ENCODE measurements at places on chromosomes 2 and 18. TPM values are rescaled to one million over a fixed set of nuclear protein-coding genes. Genes with fewer than 3 reads are reported as not detected.

KCNG2 gene
- 1.5 TPM for polyA plus RNA-seq

RNPEPL1 gene
- 41.8 TPM for polyA plus RNA-seq

DSG2 gene
- 6.4 TPM for polyA plus RNA-seq

SDC1 gene
- 7.7 TPM for polyA plus RNA-seq

GPR35 gene
- 3.9 TPM for polyA plus RNA-seq

NEU2 gene
- polyA plus RNA-seq, result not detected

CACNB4 gene
- polyA plus RNA-seq, result 13.8 TPM

R3HDM1 gene
- polyA plus RNA-seq, result 54.1 TPM

STON1 gene
- 17.1 TPM for polyA plus RNA-seq

ALLC gene
- polyA plus RNA-seq, result 0.92 TPM

PROM2 gene
- polyA plus RNA-seq, result 5.9 TPM

SH3RF3 gene
- polyA plus RNA-seq, result 10.4 TPM

MBD1 gene
- 78.0 TPM for polyA plus RNA-seq

MTA3 gene
- polyA plus RNA-seq, result 54.8 TPM

IL36RN gene
- polyA plus RNA-seq, result not detected

RGPD3 gene
- polyA plus RNA-seq, result 0.35 TPM

SERPINB13 gene
- polyA plus RNA-seq, result not detected

C2orf15 gene
- polyA plus RNA-seq, result 3.4 TPM

ANKRD30BL gene
- 5.0 TPM for polyA plus RNA-seq

CERKL gene
- 6.9 TPM for polyA plus RNA-seq

SCRN3 gene
- 47.2 TPM for polyA plus RNA-seq

B3GNT2 gene
- 10.5 TPM for polyA plus RNA-seq

ADD2 gene
- 65.7 TPM for polyA plus RNA-seq

FAM161A gene
- 20.3 TPM for polyA plus RNA-seq

TFPI gene
- polyA plus RNA-seq, result 72.9 TPM

PLCD4 gene
- polyA plus RNA-seq, result 12.8 TPM

IDH1 gene
- polyA plus RNA-seq, result 131 TPM

CGREF1 gene
- 55.3 TPM for polyA plus RNA-seq

SPP2 gene
- polyA plus RNA-seq, result 0.51 TPM

REG1B gene
- polyA plus RNA-seq, result not detected

RAB27B gene
- 13.6 TPM for polyA plus RNA-seq

SLC14A1 gene
- polyA plus RNA-seq, result 1.2 TPM

CPO gene
- 0.53 TPM for polyA plus RNA-seq

CHST9 gene
- polyA plus RNA-seq, result 5.4 TPM

ATP6V1C2 gene
- 2.6 TPM for polyA plus RNA-seq

NETO1 gene
- polyA plus RNA-seq, result 42.6 TPM

CXCR2 gene
- polyA plus RNA-seq, result 0.16 TPM

ANKRD62 gene
- 0.14 TPM for polyA plus RNA-seq

LYPD6 gene
- polyA plus RNA-seq, result 44.8 TPM

DCAF17 gene
- polyA plus RNA-seq, result 25.1 TPM

ONECUT2 gene
- 3.5 TPM for polyA plus RNA-seq

TMEM247 gene
- polyA plus RNA-seq, result not detected

EPG5 gene
- 20.0 TPM for polyA plus RNA-seq

CCDC138 gene
- polyA plus RNA-seq, result 15.1 TPM

UNC80 gene
- polyA plus RNA-seq, result 17.6 TPM

GPR39 gene
- 1.4 TPM for polyA plus RNA-seq

MC4R gene
- 4.3 TPM for polyA plus RNA-seq

D2HGDH gene
- polyA plus RNA-seq, result 42.8 TPM

STK17B gene
- polyA plus RNA-seq, result 8.1 TPM

NOSTRIN gene
- polyA plus RNA-seq, result 16.0 TPM

CFAP210 gene
- polyA plus RNA-seq, result 4.5 TPM

SERPINB10 gene
- 0.17 TPM for polyA plus RNA-seq

SATB2 gene
- polyA plus RNA-seq, result 5.5 TPM

ACMSD gene
- polyA plus RNA-seq, result 1.1 TPM

COL6A3 gene
- polyA plus RNA-seq, result 41.3 TPM

CNRIP1 gene
- polyA plus RNA-seq, result 126 TPM

CHRNG gene
- polyA plus RNA-seq, result 0.35 TPM

REG3G gene
- not detected for polyA plus RNA-seq

USP14 gene
- 64.7 TPM for polyA plus RNA-seq

Measured in spinal cord (tissue), 10 donors.